Stimulated activated CD4-positive, alpha-beta T cell treated with anti-CD3 and anti-CD28 coated beads, Interleukin-12 subunit alpha, Interleukin-12 subunit beta, amount 100 ng/mL, for 24 hours (primary cell): ENCODE measurements at places on chromosomes 7 and 10.

GRCh38 chr7:139883814-139884213 lies 54.8 kb downstream of the TBXAS1 start:
- DNase-seq: no peak

GRCh38 chr10:103676851-103677417 lies 178.4 kb downstream of the SH3PXD2A start:
- DNase-seq: no peak

DNA sequence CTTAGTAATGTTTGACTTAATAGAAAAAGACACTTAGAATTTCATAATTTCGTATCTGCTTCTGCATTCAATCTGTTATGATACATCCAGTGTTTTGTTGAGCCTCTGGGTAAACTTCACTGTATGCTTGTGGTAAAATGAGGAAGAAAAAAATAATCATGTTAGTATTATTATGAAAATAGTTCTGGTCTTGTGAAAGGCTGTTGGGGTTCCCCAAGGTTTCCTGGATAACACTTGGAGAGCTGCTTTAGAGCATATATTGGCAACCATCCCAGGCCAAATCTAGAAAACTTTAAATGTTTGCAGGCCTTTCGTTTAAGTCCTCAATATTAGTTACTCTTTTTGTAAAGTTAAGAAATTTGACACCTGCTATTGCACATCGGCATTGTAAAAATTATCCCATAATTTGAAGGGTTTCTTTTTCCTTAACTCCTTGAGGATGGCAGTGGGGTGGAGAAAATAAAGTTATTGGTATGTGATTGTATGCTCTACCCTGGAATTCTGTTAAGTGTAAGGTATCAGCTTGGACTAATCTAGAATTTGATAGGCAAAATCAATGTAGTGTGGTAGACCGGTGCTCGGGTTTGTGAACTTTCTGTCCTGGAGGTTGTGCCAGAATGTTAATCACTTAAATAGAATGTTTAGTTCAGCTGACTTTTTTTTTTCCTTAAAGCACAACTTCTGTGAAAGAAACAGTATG lies 54.5 kb downstream of the WAC start:
- DNase-seq: no peak

GRCh38 chr10:102673819-102674511 lies 29.7 kb downstream of the TRIM8 start:
- peak; percentile 55 for DNase-seq

DNA sequence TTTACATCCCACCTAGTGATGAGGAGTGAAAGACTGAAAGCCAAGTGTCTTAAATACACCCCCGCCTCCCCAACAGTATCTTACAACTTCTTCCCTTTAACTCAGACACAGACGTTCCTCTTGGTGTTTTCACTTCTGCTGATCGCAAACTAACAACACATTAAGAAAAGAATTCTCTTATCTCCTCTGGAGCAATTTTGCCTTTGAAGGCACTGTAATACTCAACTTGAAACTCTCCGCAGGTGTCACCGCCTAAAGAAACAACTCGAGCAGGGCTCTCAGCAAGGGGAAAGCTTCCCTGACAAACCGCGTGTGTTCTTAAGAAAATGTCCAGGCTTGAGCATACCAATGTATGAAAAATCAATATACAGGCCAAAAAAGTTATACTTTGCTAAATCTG lies 452 bp downstream of the SEMA3C start:
- DNase-seq: no peak

DNA sequence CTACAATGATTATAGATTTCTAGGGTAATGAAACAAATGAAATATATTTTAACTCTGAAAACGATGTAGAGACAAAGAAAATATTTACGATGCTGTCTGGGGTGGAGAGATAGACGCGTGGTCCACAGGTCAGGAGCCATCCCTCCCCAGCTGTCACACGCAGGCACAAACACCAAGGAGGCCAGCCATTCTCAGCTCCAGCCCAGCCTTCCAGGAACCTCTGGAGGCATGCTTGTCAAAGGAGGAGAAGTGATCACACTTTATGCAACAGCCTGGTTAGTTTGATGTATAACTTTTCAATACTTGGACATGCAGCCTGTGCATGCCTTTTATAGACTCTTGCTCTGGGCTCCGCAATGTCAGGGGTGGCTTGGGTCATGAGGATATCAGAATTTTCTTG lies 391.5 kb upstream of the MGMT start:
- no peak for DNase-seq

DNA sequence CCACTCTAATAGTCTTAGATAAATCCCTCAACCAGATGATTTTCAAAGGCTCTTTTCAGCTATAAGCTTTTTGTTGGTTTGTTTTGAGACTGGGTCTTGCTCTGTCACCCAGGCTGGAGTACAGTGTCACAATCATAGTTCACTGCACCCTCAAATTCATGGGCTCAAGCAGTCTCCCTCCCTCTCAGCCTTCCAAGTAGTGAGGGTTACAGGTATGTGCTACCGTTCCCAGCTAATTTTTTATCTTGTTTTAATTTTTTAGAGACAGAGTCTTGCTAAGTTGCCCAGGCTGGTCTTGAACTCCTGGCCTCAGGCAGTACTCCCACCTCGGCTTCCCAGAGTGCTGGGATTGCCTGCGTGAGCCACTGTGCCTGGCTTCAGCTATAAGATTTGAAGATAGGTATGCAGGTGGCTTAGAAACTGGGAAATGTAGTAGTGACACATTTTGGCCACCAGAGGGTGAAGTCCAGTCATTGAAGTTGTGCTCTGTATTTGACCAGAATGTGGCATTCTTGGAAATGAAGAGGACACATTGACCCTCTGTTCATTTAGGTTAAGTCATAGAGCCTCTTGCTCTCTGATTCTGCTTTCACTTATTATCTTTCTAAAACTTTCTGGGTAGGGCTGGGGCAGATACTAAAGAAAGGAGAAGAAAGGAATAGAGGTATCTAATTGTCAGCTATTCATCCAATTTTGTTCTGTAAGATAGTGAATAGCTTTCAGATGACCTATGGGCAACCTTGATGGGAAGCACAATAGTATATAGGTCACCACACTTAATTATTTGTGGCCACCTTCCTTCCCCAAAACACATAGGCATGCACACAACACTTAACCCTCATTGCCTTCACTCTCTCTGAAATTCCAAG lies 36.0 kb downstream of the R3HCC1L start:
- no peak for DNase-seq

- no peak for DNase-seq
These were observed 193.6 kb downstream of the GLRX3 start for GRCh38 chr10:130329792-130330191.

DNA sequence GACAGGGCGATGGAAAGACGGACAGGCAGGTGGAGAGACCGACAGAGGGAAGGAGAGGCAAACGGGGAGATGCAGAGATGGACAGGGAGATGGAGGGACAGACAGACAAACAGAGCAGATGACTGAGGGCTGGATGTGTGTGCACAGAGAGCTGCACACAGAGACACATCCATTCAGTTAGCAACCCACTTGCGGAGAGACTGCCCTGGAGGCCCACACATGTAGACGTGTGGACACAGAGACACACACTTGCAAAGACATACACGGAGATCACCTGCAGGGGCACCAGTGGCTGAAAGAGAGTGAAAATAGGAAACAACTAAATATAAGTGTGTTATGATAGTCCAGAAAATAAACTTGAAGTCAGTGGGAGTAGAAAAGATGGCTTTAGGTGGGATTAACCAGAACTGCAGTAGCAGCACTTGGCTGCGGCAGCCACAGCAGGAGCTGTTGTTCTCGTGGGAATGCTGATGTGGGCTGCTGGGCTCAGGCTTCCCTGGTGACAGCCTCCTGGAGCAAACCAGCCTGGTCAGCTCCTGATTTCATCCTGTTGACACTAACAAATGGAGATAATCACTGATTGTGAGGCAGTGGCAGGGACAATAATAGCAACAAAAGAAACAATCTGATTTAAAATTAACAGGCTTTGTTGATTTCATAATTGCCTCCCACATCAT lies 134.1 kb downstream of the CCNY start:
- DNase-seq: no peak

- no peak for DNase-seq
These were observed 97.4 kb downstream of the ZRANB1 start for GRCh38 chr10:125039354-125039769.

GRCh38 chr7:108000875-108001763 lies 1.8 kb downstream of the LAMB1 start:
- no peak for DNase-seq

- no peak for DNase-seq
These were observed 132.9 kb downstream of the BAMBI start for GRCh38 chr10:28810057-28810870.

GRCh38 chr7:106010331-106010730 lies 47.3 kb downstream of the CDHR3 start:
- DNase-seq: no peak

DNA sequence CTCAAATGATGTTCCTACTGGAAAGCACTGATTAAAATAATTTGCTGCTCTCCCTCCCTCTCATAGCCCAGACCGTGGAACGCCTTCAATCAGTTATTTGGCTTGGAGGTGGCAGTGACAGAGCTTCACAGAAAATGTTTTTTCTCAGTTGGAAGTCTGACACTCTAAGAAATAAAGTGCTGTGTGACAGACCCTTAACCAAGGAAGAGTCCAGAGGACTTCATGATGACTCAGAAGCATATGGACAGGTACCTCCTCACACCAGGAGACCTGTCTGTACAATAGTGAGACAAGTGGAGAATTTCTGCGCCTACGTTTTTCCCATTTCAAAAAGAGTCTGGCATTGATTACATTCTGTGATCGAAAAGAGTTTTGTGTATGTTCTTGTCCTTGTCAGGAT lies 295.5 kb downstream of the DOCK4 start:
- DNase-seq: no peak

GRCh38 chr7:150481186-150481920 lies 30.9 kb downstream of the GIMAP8 start:
- DNase-seq: no peak

- DNase-seq: no peak
These were observed 31.9 kb downstream of the PCBD1 start for GRCh38 chr10:70856454-70856853.

DNA sequence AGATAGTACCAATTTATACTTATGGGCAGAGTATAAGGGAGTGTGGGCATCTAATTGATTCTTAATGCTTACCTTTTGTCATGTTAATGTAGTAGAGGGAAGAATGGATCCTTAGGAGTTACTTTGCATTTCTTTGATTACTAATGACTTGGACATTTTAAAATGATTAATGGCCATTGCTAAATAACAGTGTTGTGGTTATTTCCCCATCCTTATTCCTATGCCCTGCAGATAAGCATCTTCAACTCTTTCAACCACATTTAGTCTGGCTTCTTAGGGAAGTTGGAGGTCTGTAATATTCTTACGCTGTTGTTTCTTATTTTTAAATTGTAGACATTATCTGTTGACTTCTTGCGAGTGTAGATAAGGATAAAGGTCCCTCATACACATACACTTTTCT lies 37.2 kb downstream of the KAT6B start:
- DNase-seq: no peak

- no peak for DNase-seq
These were observed 2.0 kb downstream of the BMPR1A start for GRCh38 chr10:86758189-86759072.

DNA sequence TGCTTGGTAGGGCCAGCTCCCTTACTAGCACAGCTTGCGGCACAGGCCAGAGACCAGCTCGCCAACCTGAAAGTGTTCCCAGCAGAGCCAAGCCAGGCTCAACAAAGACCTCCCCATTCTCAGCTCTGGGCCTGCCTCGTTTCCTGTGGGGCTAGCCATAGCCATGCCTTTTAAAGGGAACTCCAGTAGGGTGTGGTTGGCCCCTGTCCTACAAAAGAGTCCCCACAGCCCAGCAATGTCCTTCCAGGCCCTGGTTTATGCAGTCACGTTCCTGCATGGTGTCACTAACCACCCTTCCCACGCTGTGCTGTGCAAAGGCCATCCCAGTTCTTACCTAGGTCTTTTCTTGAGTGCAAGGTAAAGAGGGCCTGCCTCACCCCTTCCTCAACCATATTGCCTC lies 87.8 kb upstream of the LRRC4 start:
- no peak for DNase-seq

- DNase-seq: no peak
These were observed 722.6 kb downstream of the GRID1 start for GRCh38 chr10:85643845-85644525.

GRCh38 chr10:118246332-118247295 lies 95.5 kb downstream of the FAM204A start:
- DNase-seq: no peak

DNA sequence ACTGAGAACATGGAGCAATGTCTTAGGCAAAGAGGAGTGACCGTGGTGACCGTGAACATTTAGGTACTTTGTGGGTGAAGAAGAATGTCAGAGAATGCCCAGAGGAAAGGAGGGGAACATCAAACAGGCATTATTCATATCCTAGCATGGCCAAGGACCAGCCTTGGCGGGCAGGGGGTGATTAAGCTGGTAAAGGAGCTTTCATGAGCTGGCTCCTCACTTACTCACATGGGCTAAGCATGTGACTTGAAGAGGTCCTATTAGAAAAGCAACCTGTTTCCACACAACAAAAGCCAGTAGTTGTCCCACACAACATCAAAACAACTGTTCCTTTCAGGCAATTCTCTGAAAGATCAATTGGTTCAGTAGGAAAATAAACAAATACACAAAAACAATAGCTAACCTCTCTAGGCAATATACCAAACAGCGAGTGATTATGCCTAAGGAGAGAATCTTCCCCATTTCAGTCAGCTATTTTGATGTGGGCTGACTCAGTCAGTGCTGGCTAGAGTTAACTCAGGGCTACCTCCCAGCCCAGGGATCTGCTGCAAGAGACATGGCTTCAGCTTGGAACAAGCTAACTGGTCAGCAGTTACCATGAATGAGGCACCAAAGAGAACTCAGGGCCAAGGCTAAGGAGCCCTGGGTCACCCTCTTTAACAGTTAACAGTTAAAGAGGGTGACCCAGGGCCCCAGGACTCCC lies 283.5 kb downstream of the ARHGAP12 start:
- no peak for DNase-seq

DNA sequence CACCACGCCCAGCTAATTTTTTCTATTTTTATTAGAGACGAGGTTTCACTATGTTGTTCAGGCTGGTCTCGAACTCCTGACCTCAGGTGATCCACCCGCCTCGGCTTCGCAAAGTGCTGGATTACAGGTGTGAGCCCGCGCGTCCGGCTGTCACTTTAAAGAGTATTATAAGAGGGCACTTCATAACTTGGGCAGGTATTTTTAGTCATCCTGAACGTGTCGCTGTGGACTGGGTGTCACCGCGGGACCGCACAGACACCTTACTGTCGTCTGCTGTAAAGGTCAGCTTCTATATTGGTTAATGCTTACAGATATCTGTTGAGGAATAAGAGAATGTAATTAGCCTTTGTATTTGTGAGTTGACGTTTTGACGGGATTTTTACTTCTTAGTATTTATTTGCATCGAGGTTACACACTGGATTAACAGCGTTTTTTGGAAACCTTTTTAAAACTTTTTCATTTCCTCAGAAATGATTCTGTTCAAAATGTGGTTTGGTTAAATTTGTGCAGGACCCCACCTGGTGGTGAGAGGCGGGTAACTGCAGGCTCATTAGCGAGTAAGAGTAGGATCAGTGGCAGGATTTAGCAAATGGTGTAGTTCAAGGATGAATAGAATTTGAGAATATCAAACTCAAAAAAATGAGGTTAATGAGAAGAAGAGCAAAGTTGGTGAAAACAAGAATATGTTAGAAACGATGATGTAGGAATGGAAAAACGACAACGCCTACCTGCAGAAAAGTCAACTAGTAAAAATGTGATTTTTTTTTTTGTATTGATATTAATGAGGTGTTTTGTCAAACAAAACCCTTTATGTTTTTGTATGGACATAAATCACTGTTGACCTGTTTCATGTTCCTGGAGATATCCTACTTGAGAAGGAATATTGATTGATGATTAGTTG lies 3.2 kb downstream of the DNAJB6 start:
- DNase-seq: peak; percentile 29

- no peak for DNase-seq
These were observed 21.4 kb upstream of the RSBN1L start for GRCh38 chr7:77674878-77675277.

- DNase-seq: no peak
These were observed 74.2 kb downstream of the ARMC3 start for GRCh38 chr10:23001901-23002516.
